ENCODE measurements at places on chromosomes 5 and 9.
A peak's percentile ranks its signal among the peaks of the same experiment; 100 is the strongest.

DNA sequence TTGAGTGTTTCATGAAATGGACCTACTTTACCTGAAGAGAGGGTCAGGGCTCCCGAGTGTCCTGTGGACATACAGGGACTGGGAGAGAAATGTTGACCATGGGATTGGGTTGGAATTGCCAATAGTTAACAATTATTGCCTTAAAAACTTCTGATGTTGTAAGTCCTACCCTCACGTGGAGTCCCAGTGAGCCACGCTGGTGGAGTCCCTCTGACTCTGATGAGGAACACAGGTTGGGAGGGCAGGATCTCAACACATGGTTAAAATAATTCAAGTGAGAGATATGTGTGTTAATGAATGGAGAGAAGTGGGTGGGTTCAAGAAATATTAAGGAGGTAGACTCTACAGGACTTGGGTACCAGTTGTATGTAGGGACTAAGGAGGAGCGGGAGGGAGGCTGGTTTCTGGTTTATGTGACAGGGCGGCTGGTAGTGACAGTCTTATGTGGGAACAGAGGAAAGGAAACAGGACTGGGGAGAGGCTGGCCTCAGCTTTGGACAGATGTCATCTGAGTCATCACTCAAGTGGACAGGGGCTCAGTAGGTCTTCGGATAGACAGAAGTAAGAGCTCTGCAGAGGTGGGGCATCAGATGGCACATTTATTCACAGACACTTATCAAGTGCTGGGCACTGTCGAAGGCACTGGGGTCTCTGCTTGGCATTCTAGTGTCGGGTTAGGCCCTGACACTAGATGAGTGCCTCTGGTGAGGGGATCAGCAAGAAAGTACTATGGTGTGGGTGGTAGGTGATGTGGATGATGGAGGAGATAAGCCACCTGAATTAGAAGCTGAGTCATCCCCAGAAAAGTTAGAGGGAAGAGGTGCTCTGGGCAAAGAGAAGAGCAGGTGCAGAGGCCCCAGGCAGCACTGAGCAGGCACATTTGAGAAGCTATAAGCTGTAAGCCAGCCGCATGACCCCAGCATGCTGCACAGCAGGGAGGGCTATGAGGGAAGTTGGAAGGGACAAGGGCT is 27.2 kb downstream of the MAML1 start:
- DNase-seq = no peak

GRCh38 chr9:223152-223551 is 8.5 kb downstream of the DOCK8 start:
- no peak for DNase-seq

DNA sequence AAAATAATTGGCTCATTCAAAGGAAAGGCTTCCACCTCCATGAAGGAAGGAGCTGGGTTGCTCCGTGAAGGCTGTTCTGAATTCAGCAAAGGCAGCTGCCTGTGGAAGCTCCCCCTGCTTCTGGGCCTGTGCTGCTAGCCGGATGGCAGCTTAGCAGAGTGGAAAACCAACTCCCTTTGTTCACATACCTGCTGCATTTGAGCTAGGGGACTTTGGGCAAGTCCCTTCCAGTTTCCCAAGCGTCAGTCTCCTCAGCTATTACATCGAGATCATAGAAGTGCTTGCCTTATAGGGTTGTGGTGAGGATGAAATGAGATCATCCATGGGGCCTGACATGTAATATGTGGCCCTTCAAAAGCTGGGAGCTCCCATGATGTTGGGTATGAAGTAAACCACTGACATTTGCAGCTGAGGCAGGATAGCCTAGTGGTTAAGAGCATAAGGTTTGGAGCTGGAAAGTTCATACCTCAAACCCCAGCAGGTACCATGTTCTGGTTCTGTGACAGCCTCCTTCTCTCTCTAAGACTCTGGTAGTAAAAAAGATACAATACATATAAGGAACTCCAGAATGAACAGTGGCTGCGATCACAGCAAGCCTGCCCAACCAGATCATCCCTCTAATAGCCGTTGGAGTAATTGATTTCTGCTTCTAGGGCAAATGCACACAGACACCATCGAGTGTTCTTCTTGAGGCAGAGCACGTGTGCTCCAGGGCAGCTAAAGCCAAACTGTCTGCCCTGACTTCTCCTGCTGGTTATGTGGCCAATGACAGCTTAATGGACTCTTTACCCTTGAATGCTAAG is 11.0 kb upstream of the DENND1A start:
- DNase-seq = no peak

- no peak for DNase-seq
Observed at GRCh38 chr9:76619197-76619596, 145.0 kb upstream of the PCA3 start.

GRCh38 chr5:151348789-151349188 is 1.4 kb upstream of the SLC36A2 start:
- no peak for DNase-seq

DNA sequence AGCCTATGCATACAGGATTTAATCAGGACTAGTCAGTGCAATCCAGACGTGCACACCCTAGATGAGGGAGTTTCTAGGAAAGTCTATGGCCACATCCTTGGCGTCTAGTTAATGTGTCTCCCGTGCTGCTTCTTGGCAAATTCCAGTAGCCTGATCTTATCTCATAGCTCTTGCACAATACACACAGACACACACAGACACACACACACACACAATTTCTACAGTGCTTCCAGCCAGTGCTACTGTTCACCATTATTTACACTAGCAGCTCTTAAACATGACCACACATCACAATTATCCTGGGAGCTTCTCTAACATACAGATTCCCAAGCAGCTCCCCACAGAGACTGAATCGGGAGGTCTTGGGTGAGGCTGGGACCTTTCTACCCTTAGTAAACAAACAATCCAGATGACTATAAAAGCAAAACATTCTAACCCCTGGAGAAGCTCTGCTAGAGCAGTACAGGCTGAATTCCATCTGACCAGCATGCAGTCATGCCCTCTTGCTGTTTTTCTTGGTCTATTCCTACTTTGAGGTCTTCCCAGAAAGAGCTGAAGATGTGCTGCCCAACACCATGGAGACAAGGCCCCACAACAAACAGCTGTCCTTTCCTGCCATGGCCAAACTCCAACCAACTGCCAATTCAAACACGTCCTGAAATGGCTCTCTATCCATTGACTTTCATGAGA is 236.6 kb downstream of the DEPDC1B start:
- DNase-seq = no peak

DNA sequence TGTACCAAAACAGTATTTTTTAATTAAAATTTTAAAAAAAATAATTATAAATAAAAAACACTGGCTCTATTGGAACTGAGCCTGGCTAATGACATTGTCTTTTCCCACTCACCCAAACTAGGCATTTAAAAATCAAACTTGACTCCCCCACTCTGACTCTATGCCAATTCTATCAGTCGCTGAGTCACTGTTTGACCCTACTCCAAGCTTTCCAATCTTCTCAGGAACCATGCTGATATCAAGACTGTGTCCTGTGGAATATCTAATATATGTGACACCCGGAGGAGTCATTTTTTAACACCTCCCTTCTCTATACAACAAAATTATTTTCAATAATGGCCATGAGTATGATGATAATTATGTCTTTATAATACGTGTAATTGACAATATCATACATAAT is 171.6 kb upstream of the RASEF start:
- no peak for DNase-seq

GRCh38 chr9:97759581-97760288 is 62.6 kb upstream of the XPA start:
- no peak for DNase-seq

DNA sequence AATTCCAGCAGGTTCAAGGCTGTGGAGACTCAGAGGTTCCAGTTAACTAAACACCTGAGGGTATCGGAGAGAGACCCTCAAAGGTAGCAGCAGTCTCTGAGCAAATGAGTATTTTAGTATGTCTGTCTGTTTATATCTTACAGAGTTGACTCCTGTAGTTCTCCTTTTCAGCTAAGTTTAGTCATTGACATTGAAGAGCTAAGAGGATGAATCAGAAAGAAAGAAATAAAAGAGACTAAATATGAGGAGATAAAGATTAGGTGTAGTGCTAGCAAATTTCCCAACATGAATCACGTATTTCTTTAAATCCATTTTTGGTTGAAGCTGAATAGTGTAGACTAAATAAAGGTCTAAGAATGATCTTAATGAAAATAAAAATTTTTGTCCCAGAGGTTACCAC is 474.0 kb upstream of the RGMB start:
- no peak for DNase-seq

- DNase-seq = no peak
Observed at GRCh38 chr5:129804705-129805104, 56.8 kb downstream of the MINAR2 start.

DNA sequence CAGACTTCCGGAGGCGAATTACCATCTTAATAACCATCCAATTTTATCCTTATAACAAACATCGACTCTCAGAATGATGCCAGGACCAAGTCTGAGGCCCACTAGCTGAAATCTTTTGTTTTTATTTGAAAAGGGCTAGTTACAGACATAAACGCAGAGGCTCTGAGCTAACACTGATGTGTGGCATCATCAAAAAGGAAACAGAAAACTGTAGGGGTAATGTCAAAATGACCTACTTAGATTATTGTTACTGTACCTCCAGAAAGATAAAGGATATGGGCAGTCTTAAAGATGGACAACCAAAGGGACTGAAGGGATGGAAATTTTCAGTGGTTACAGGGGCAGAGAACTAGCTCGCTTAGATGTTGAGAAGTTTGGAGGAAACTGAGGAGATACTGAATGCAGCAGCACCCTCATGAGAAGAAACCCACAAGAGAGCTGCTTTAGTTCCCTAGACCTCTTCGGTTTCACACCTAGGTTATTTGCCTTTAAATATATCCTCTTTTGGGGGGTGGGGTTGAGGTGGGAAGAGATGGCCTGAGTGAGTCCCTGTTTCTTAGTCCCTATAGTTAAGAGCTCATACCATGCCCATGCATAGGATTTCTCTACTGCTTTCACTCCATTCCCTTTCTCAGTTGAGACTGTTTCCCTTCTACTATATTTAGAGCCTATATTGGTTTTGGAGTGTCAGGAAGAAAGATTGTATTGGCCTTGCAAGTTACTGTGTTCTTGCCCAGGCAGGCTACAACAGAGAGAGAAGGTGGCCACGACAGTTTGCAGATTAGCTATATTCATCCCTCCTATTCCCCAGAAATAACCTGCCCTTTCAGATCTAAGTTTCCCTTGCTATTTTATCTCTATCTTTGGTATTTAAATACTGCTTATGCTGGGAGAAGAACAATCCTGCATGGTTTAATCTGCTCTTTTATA is 320.4 kb upstream of the EFNA5 start:
- DNase-seq = no peak

DNA sequence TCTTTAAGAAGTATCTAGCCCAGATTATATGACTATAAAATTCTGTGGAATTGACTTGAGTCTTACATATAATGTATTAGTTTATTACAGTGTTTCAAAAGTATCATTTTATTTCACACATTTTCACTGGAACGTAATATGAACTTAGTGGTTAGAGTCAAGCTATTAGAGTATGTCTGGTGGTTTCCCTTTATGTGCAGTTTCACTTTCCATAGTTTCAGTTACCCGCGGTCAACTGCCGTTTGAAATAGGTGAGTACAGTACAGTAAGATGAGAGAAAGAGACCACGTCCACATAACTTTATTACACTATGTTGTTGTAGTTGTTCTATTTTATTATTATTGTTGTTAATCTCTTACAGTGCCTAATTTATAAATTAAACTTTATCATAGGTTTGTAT is 50.5 kb downstream of the COMMD10 start:
- DNase-seq = no peak

- DNase-seq = no peak
Observed at GRCh38 chr9:88663771-88664419, 128.9 kb downstream of the NXNL2 start.

- DNase-seq = no peak
Observed at GRCh38 chr5:159112436-159112835, 12.7 kb upstream of the EBF1 start.

DNA sequence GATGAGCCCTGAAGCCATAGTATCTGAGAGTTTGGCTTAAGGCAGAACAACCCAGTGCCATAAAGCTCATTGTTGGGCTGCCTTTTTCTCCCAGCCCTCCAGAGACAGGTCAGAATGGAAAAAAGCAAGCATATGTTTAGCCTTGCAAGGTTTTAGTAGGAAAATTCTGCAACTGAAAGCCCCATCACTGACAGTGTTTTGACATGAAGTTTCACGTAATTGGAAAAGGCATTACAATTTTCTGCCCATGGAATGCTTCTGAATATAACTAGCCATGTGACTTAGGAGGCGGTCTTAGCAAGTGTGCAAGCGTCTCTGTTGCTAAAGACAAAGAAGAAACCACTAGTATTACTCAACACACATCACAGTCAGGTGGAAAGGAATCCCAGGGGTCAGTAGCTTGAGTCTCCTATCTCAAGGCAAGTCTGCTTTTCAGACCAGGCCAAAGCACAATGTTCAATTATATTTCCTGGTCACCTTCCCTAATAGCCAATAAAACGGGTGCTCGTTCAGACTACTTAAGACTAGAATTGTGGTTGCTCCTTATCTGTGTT is 117.6 kb downstream of the CARTPT start:
- DNase-seq = no peak

GRCh38 chr9:121858788-121859187 is 207.4 kb downstream of the DAB2IP start:
- DNase-seq = no peak

- peak; percentile 12 for DNase-seq
Observed at GRCh38 chr5:56569566-56569965, 245.8 kb upstream of the MAP3K1 start.

- DNase-seq = no peak
Observed at GRCh38 chr9:115413766-115414382, 295.9 kb upstream of the TNC start.

GRCh38 chr9:109482391-109482916 is 15.7 kb downstream of the PTPN3 start:
- no peak for DNase-seq

DNA sequence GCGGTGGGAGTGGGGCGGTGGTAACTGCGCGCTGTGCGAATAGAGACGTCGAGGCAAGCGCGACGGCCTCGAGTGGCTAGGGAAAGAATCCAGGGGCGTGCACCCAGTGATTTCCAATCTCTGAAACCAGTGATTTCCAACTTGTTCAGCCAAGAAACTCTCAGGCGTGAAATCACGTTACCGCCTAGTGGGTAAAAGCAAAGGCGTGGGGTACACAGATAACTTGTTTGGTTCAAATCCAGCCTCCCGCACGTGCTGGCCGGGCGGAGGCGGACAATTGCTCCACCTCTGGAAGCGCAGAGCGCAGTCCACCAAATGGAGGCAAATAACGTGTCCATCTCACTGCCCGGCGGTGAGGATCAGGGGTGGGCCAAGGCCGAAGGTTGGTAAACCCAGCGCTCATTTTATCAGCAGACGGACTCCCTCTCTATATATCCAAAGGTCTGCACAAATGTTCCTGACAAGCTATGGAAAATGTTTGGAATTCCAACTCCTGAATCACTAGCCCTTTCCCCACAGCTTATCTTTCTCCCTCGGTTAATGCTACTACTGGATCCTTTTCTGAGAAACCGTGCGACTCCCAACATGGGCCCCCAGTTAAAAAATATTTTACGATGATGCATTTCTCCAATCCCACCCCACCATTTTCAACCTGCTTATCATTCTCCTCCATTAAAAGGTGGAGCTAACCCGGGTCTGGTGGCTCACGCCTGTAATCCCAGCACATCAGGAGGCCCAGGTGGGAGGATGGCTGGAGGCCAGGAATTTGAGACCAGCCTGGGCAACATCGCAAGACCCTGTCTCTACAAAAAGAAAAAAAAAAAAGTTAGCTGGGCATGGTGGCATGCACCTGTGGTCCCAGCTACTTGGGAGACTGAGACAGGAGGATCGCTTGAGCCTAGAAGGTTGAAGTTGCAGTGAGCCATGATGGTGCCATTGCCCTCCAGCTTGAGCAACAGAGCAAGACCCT is 950 bp upstream of the FNBP1 start:
- no peak for DNase-seq
